ENCODE measurements at places on chromosomes 6 and 20.

- DNase-seq, result no peak
Observed at GRCh38 chr6:250676-251075, 41.6 kb upstream of the DUSP22 start.

GRCh38 chr20:25730862-25731261 is 34.2 kb upstream of the ZNF337 start:
- no peak for DNase-seq

DNA sequence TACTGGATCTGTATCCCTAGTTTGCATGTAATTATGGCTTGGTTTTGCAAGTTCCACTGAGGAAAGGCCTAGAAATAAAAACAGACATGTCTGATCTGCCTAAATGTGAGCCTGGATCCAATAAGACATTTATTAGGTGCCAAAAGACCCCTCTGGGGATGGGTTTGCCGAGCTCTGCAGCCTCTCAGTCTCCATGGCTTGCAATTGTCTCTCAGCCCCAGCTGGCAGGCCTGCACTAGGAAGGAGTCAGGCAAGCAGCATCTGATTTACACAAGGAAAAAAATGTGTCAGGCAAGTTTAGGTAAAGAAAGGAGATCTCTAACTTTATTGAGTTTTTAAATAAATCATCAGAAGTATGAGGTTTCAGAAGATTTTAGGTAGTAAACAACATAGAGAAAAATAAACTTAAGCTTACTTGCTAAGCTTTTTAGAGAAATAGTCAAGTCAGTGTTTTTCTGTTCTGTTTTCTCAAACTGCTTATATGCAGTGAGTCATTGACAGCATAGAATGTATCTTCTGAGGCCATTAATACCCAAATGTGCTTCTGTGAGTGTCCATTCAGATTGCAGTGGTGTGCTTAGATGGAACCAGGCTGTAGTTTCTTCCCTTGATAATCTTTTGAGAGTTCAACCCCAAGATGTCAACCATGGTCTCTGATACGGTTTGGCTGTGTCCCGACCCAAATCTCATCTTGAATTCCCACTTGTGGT is 121.0 kb downstream of the FHL5 start:
- DNase-seq, result no peak

GRCh38 chr6:39945626-39946025 is 11.4 kb upstream of the MOCS1 start:
- no peak for DNase-seq
